Fibroblast of skin of back (primary cell): ENCODE measurements at places on chromosomes 3 and 15.

DNA sequence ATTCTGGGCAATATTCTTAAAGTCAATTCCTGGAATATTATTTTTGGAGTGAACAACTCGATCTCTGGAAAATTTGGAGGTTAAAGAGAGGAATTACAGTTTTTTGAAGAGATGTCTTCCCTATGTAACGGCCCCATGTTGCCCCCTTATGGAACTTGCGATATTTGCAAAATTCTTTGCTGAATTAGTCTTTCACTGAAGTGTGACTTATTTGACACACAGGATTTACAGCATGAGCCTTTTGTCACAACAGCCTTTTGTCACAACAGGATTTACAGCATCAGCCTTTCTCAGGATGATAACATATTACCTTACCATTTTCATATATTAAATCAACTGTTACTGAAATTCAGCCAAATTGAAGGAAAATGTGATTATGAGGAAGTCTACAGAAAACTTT is 37.8 kb upstream of the SPTSSB start:
- peak; percentile 54 for DNase-seq

DNA sequence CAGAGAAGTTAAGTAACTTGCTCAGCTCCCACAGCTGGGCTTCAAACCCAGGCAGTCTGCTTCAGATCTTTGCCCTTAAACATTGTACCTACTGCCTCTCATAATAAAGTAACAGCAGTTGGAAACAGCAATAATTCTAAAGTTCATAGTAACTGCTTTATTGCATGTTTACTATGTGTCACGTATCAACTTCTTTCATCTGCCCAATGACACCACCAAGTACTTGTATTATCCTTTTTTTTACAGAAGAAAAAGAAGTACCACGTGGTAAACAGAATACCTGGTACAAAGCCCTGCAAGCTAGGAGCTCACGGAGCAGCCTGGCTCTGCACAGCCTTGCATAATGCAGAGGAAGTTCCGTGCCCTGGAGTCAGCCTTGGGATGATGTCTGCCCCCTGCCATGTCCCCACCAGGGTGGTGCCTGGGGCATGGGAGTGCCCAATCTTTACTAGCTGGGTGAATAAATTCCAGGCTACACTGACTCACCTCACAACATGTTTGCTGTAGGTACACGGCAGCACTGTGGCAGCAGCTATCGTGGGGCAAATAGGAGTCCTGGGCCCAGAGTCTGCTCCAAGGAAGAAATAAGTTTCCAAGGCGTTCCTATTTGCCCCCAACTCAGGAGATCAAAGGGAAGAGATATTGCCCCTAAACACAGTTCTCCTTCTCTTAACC is 77.2 kb downstream of the LDHAL6B start:
- DNase-seq, result no peak

GRCh38 chr3:64178419-64178818 is 46.8 kb downstream of the PRICKLE2 start:
- no peak for DNase-seq

DNA sequence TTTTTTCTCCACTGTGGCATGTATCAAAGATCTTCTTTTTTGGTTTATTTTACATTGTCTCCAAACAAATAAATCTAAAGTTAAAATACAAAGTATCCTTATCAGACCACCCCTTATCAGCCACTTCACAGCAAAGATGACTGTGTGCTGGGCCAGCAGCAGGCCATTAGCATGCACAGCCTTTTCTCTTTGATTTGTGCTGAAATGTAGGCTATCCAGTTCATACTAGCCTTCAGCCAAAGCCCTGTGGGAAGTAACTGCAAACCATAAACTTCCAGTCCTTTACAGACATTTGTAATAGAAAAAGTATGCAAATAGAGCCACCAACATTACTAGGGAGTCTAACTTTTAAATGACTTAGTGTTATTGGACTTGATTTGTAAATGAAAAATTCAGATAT is 816.3 kb downstream of the FHIT start:
- DNase-seq, result peak; percentile 20

GRCh38 chr3:128503164-128503651 is 10.2 kb upstream of the GATA2 start:
- no peak for DNase-seq

DNA sequence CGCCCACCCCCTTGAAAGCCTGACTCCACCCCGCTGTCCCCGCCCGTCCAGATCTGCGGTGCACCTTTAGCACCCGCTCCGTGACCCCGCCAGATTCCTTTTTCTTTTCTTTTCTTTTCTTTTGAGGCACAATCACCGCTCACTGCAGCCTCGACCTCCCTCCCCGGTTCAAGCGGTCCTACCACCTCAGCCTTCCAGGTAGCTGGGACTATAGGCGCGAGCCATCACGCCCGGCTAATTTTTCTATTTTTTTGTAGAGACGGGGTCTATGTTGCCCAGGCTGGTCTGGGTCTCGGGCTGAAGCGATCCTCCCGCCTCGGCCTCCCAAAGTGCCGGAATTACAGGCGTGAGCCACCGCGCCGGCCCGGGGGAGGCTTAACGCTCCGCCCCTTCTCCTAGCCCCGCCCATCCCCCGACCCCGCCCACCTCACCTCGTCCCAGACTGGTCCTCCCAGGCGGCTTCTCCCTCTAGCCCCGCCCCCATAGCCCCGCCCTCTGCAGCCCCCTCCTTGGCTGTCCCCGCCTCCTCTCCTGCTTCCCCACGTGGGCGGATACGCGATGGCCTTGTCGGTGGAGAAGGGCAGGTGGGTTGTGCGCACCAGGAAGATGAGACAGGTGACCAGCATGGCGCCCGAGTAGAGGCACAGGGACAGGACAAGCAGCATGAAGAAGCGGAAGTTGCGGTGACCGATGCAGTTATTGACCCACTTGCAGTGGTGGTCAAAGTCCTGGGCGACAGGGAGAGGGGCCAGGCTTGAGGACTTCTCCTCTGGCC is 3.2 kb downstream of the ZDHHC19 start:
- DNase-seq, result no peak

GRCh38 chr3:54518011-54518675 is 395.8 kb downstream of the CACNA2D3 start:
- DNase-seq, result no peak

GRCh38 chr15:39592500-39592899 is 11.6 kb downstream of the THBS1 start:
- DNase-seq, result peak; percentile 80

- no peak for DNase-seq
These were observed 83.5 kb downstream of the NUP210 start for GRCh38 chr3:13336592-13336991.

GRCh38 chr15:75651810-75652543 is 4.3 kb downstream of the SNX33 start:
- no peak for DNase-seq

GRCh38 chr15:66905954-66906353 is 159.4 kb upstream of the SMAD3 start:
- DNase-seq, result no peak

- DNase-seq, result peak; percentile 52
These were observed 166.7 kb upstream of the PRICKLE2 start for GRCh38 chr3:64392001-64392400.

GRCh38 chr3:186520957-186521842 is 23.0 kb downstream of the CRYGS start:
- DNase-seq, result no peak

GRCh38 chr3:64895106-64895990 is 207.5 kb upstream of the ADAMTS9 start:
- DNase-seq, result no peak

DNA sequence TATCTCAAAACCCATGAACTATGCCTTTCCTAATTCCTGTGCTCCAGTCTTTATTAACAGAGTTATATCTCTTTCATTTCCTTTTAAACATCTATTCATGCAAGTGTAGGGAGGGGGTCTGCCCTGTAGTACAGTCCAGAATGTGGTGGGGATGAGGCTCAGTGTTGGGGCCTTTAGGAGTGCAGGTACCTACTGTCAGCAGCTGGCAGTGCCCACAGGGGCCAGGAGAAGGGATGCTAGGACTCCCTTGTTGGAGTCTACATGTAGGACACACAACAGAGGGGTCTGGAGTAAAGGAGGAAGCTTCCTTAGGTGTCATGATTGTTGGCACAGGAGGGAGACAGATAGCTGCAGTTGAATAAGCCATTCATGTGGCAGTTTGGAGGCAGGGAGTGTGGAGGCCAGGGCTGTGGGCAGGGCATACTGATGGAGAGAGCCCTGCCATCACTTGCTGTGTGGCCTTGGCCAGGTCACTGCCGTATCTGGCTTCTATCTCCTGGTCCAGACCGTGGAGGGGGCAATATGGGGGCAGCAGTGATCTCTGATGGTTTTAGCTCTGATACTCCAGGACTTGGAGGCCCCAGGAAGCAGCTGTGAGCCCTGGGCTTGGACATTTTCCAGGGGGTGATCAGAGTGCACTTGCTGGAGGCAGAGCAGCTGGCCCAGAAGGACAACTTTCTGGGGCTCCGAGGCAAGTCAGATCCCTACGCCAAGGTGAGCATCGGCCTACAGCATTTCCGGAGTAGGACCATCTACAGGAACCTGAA is 29.5 kb downstream of the ESYT3 start:
- DNase-seq, result no peak

GRCh38 chr15:31500766-31501449 is 174.3 kb downstream of the KLF13 start:
- no peak for DNase-seq

DNA sequence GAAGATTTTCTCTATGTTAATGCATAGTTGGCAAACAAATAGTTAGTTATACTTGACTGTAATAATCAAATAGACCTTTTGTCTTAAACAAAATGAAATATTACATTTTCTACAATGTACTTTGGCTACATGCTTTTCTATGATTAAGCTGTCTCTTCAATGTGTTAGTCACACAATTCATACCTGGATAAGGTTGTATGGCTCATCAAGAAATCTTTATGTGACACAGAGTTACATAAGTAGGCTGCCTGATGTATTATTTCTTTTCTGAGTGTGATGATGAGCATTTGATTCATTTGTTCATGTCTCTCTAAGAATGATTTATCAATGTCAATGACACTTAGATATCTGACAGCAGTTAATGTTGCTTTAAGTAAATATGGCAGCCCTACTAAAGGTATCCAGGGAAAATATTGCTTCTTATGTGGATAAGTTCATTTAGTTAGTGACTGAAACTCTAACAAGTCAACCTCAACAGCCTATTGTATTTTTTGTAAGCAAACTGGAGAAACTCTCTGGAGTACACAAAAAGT is 157.4 kb upstream of the SOX2 start:
- DNase-seq, result no peak

DNA sequence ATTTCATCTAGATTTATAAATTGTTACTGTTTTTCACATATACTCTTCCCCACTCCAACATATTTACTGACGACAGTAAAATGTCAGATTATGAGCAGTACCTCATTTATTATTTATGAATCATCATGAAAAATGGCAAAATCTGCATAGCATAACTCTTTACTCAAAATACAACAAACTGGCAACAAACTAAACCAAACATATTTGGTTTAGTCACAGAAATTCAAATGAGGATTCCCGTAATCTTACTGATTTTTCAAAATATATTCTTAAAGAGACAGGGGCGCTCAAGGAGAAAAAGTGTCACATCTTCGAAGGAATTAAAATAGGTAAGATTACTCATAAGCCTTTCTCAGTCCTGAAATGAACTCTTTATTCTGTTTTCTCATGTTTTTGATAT is 3.0 kb upstream of the GPR87 start:
- peak; percentile 62 for DNase-seq

GRCh38 chr3:181782306-181782954 is 70.7 kb downstream of the SOX2 start:
- peak; percentile 69 for DNase-seq

DNA sequence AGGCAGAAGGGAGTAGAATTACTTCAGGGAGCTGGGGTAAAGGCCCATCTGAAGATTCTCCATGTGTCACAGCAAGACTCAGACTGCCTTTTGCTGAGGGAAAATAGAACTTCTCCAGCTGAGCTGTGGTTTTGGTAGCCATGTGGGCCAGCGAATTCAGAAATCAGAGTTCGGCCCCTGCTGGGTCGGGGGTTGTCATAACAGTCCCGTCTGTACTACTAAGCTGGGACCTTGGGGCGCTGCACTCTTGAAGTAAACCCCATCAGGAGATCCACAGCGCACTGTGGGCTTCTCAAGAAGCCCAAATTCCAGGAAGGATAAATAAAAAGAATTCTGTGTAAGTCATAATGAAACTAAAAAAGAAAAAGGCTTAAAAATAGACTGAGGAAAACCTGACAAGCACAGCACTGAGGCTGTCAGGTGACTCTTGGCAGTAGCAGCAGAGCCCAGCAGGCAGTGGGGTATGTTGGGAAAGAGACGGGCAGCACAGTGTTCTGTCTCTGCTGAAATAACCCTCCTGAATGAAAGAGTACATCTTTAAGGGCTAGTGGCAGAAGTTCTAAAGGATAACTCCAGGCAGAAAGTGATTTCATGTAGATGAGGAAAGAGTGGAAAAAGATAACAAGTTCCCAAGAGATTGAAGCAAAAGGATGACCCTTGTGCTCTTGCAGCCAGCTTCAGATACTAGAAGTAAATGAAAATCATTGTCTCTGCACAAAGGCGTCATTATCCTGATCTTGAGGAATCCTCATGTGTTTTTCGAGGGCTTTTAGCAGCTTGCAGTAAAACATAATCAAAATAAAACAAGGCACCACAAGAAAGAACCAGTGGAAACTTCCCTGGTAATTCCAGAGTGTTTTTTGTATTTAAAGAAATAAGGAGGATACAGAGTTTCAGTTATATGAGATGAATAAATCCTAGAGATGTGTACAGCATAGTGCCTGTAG is 74.5 kb downstream of the RAB7A start:
- DNase-seq, result no peak

DNA sequence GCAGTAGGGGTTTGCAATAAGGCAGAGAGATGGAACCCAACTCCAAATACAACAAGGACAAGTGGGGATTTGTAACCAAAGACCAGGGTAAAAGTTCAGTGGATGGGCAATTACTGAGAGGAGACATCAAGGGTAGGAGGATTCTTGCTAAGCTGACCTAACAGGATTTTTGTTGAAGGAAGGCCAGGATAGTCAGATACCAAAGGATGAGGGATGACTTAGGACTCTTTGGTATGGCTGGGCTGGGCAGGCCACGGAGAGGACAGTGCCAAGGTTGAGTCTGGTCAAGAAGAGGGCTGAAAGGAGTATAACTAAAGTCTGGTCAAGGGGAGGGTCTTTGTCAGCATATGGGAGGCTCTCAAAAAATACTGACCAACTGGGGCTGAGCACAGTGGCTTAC is 85.3 kb upstream of the UBE2E2 start:
- DNase-seq, result peak; percentile 12

- DNase-seq, result peak; percentile 80
These were observed 17.7 kb downstream of the NTRK3 start for GRCh38 chr15:88238618-88239430.

GRCh38 chr3:74722211-74722610 is 107.8 kb upstream of the CNTN3 start:
- no peak for DNase-seq

- DNase-seq, result no peak
These were observed 55.4 kb upstream of the SNRPN start for GRCh38 chr15:24899367-24899766.

DNA sequence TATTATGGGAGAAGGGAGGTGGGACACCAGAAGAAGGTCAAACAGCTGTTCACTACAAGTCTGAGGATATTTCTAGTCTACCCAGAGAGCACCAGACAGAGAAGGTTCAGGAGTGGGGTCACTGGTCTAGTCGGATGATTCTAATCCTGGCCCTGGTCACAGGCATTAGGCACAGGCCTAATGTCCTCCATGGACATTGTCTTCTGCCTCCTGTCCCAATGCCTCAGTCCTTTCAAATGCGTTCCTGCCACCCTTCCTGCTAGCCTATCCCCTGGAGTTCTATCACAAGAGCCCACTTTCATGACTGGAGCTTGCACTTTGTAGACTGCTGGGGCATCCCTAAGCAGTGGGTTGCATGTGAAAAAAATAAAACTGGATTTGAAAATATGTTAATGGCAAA is 83.9 kb upstream of the PFN2 start:
- no peak for DNase-seq

- no peak for DNase-seq
These were observed 32.6 kb upstream of the CHRNA7 start for GRCh38 chr15:31997711-31998110.

- no peak for DNase-seq
These were observed 209.9 kb upstream of the MRPL3 start for GRCh38 chr3:131712662-131713061.
